Left renal pelvis (tissue), 4 donors: ENCODE measurements at places on chromosomes 7 and 10.

GRCh38 chr10:71011141-71011540 lies 122.8 kb upstream of the PCBD1 start:
- DNase-seq: no peak

- no peak for DNase-seq
These were observed 67.9 kb downstream of the RNLS start for GRCh38 chr10:88515235-88515634.

DNA sequence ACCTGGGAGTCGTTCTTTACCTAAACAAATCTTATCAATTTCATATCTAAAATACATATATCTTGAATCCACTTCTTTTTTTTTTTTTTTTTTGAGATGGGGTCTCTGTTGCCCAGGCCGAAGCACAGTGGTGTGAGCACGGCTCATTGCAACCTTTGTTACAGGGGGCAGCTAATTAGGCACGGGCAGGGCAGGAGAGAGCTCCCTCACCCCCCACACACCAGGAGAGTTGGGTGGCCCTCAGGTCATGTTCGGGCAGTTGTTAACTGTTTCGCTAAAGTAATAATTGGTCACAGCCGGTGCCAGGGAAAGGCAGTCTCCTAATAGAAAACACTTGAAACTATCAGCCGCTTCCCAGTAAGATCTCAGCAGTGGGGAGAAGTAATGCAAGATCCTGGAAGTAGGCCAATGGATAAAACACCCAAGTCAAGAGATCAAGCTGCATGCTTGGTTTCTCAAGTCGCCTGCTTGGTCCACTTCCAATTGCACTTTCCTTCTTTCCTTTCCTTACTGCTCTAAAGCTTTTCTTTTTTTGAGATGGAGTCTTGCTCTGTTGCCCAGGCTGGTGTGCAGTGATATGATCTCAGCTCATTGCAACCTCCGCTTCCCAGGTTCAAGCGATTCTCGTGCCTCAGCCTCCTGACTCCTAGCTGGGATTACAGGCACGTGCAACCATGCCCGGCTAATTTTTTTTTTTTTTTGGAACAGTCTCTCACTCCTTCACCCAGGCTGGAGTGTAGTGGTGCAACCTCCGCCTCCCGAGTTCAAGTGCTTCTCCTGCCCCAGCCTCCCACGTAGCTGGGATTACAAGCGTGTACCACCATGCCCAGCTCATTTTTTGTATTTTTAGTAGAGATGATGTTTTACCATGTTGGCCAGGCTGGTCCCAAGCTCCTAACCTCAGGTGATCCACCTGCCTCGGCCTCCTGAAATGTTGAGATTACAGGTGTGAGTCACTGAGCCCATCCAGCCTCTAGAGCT lies 21.3 kb upstream of the EFCAB10 start:
- DNase-seq: no peak

GRCh38 chr7:27104341-27105058 lies 2.0 kb upstream of the HOXA2 start:
- peak; percentile 24 for DNase-seq

- no peak for DNase-seq
These were observed 19.2 kb upstream of the C10orf67 start for GRCh38 chr10:23363793-23364135.

GRCh38 chr7:16423761-16424160 lies 2.4 kb upstream of the CRPPA start:
- no peak for DNase-seq

DNA sequence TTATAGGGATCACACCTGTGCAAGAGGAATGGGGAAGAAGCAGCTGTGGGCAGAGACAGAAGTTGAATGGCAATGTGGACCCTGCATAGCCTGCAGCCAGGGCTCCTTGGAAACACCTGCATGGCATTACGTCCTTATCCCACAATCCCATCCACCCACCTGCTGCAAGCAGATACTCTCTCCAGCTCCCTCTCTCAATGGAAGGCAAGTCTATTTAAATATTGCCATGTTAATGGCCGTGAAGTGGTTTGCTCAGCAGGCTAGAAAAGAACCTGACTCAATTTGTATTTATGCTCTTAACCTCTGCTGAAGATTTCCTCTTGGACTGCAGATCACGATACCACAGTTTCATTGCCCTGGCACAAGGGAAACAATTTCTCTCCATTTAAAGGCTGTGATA lies 417.0 kb downstream of the TYW1 start:
- DNase-seq: no peak

DNA sequence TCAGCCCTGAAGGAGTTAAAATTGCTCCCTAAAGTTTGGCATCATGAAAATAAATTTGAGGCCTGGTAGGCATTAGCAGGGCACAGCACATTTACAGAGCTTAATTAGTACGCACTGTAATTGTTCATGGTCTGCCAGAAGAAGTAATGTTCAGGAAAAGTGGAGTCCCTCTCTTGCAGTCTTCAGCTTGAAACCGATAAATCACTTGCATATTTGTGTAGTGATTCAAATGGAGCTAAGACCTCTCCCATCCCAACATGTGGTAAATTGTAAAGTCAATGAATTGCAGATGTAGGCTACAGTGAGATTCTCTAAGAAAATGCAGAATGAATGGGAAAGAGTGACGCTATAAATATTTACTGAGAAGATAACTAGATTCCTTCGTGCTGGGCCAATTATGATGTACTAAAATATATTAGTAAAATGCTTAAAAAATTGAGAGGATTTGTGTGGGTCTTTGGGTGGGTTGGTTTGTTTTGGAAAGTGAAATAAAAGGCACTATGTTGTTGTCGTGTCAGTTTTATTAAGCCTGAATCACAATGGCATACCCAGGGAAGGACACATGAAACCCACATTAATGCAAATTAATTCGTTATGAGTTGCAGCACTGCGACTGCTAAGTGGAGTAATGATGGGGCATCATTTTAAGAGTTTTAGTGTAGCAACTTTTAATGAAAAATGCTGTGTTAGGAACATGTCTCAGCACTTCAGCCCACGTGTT lies 8.4 kb downstream of the TCF7L2 start:
- DNase-seq: no peak

- no peak for DNase-seq
These were observed 16.0 kb downstream of the CREB3L2 start for GRCh38 chr7:137985897-137986251.

DNA sequence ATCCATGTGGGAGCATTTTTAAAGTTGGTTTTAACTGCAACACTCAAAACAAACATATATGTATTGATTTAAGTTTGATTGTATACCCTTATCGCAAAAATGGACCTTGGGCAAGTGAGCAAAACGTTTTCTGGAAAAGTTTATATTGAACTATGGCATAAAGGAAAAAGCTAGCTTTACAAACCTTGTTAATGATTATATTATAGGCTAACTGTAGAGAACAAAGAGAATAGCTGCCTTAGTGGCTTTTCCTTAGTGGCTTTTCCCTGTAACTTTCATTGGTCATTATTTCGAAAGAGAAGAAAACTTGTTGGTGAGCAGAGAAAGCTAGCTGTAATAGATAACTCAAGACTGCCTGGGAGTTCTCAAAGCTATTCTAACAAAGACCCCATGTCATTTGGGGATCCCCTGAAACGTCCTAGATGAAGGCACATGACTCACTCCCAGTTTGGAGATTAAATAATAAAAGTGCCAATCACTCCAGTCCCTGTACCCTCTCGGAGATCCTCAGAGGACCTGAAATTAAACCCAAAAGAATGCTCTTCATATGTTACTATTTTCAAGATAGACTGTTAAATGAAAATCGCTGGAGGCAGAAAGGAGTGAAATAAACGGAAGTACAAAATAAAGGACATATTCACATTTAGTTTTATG lies 92.1 kb downstream of the SRI start:
- no peak for DNase-seq

DNA sequence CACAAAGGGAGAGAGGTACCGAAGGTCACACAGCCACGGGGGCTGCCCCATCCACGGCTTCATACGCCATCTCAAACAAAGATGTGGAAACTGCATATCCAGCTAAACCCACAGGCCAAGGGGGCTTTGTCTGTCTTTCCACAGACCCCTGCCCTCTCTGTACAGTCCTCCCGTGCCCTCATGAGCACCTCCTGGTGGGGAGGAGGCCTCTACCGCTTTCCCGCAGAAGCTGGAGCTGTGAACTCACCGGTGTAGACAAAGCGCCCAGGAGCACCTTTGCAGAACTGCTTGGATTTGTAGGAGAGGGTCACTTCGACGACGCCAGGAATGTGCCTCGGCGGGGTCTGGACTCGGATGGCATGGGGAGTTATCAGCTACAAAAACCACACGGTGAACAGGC lies 97.2 kb downstream of the EBF3 start:
- DNase-seq: no peak

GRCh38 chr10:94630017-94630688 lies 53.4 kb upstream of the CYP2C18 start:
- DNase-seq: peak; percentile 22

GRCh38 chr7:11858026-11858425 lies 26.0 kb upstream of the THSD7A start:
- DNase-seq: no peak

DNA sequence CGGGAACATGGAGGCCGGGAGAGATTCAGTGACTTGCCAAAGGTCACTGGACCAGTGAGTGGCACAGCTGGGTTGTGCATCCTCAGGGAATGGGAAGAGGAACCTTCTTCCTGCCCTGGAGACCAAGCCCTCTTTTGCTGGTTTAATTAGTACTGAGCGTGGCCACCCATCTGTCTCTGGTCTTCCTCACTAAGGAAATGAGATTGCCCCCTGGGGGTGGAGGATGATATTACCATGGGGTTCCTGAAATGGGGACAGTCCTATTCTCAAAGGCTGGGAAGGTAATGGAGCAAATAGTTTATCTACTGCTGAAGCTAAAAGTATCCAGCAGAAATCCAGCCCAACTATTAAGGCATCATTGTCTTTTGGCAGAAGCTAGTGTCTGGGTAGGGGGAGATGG lies 98.6 kb upstream of the FGFR2 start:
- DNase-seq: no peak

DNA sequence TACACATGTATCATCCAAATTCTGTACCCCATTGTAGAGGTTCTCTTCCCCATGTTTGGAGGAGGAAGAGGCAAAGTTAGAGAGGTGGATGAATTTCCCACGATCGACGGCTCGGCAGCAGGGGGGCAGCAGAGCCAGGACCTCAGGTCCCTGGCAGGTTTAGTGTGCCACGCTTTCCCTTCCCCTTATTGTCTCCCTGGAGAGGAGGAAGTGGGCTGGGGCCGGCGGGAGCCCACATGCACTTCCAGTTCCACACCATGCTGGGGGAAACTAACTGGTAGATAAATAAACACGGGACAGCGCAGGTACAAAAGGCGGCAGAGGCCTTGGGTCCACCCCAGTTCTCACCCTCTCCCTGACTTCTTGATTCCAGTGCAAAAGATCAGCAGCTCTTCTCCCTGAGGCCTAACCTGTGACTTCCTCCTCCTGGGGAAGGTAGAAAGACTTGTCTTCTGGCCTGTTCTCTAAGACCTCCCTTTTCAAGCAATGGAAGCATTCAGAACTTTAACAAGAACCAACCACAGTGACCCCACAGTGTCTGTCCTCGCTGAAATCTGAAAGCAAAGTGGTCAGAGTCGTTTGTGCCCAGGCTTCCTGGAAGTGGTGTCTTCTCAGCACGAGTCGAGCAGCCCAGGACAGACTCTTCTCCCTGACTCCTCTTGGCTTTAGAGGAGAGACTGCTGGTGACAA lies 30.5 kb upstream of the SRGN start:
- DNase-seq: no peak

GRCh38 chr10:128386231-128386630 lies 260.0 kb upstream of the MKI67 start:
- peak; percentile 8 for DNase-seq

DNA sequence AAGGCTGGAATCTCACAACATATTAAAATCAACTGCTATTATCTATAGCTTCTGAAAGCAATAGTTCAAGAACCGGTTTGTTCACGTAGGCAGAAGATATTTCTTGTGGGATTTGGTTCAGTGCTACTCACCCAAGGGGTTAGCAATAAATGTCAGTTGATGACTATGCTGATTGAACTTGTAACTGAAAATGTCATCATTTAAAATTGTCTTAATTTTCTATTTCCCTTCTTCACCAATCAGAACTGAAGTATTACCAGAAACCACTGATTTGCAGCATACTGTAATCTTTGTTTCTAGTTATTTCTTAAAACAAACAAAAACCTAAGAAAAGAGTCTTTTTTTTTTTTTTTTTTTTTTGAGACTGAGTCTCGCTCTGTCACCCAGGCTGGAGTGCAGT lies 46.1 kb downstream of the CPEB3 start:
- DNase-seq: no peak

GRCh38 chr10:63977329-63977923 lies 456.2 kb downstream of the REEP3 start:
- DNase-seq: no peak

- no peak for DNase-seq
These were observed 56.7 kb downstream of the DLG5 start for GRCh38 chr10:77869626-77870420.

- no peak for DNase-seq
These were observed 40.3 kb downstream of the PITRM1 start for GRCh38 chr10:3132036-3133025.

GRCh38 chr10:110192552-110192951 lies 14.9 kb upstream of the MXI1 start:
- no peak for DNase-seq
